Peyer's patch (tissue), 4 donors: ENCODE measurements at places on chromosomes 3 and 15.

DNA sequence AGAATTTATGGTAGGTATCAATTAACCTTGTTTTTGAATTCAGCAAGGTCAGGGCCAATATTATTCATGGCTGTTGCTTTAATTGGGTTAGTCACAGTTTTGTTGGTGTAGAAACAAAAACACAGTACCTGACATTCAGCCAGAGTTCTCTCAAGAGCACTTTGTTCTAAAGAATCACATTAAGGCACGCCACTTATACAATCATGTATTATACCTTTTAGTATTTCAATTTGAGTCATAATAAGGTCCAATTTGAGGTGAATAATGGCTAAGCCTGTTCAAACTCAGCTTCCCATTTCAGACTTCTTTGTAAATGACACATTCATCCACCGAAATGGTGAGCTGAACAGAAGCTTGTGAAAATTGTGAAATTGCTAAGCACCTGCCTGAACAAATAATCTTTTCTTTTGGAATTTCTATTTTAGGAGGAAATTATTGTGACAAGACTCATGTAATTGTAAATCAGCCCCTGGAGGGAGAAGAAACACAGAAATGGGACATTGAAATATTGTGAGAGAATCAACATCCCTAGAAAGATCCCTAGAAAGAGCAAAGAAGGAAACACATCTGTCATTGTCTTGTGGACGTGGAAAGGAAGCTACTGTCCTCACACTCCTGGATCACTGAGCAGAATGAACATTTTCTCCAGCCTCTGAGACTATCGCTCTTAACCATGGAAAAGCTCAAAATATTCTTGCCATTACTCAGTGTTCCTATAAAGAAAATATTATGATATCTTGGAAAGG, 29.3 kb downstream of the RIOX2 start:
- no peak for DNase-seq

GRCh38 chr15:75090388-75090734, 67.0 kb downstream of the PPCDC start:
- no peak for DNase-seq

- no peak for DNase-seq
These were observed 242.8 kb upstream of the CNTN4 start for GRCh38 chr3:1855841-1856240.

DNA sequence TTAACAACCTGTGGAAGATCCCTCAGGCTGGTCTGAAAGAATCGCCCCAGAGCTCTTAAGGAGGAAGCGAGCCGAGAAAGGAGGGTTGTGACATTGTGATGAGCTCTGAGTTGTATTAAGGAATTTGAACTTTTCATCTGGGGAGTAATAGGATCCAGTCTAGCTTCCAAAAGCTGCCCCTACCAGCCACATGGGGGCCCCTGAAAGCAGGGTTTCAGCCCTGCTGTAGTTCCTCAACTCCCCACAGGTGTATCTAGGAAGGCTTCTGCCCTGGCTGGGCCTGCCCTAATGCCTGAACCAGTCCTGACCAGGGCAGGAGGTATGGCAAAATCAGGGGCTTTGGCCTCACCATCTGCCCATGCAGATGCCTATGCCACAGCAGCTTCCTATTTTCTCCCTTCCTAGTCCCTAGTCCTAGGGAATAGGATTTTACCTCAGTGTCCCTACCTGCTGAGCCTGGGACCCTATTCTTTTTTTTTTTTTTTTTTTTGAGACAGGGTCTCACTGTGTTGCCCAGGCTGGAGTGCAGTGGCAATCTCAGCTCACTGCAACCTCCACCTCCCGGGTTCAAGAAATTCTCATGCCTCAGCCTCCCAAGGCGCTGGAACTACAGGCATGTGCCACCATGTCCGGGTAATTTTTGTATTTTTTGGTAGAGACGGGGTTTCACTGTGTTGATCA, 5.0 kb upstream of the AP3S2 start:
- DNase-seq = peak; percentile 71

DNA sequence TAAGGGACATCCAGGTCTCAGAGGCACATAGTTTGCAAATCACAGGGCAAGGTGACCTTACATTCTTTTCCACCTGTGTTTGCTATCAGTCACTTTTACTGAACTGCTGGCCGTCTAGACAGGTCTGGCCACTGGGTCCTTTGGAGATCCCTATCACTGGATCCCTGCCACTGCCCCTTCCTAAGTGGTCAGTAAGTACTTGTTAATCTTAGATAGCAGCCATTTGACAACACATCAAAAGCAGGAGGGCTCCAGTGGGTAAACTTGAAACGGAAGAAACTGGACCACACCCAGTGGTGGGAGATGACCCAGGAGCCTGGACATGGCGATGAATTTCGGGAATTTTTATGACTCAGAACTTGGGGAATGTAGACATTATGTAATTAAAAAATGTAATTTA, 28.9 kb upstream of the RASGRP1 start:
- DNase-seq = no peak

GRCh38 chr3:16607718-16608117, 2.5 kb upstream of the DAZL start:
- DNase-seq = no peak

GRCh38 chr3:196179380-196180308, 31.6 kb downstream of the ZDHHC19 start:
- peak; percentile 84 for DNase-seq
